NCI-H2029 treated with DMSO at 0.1 percent for 48 hours (cell line): ENCODE measurements at places on chromosomes 16 and 17.

DNA sequence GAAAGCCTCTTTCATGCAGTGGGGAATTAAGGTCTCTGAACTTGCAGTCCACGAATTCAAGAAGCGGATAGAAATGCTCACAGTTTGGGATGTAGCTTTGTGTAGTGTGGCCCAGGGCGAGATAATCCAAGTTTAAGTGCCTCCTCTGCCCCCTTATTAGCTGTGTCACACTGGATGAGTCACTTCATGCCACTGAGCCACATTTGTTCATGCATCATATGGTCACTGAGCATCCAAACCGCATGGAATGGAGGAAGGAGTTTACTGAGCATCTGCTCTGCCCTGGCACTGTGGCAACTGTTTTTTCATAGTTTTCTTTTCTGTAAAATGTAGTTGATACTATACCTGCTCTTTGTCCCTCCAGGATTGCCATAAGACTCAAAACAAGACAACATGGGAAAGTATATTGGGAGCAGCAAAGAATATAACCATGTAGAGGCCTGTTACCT, 15.1 kb upstream of the DHX8 start:
- DNase-seq, result no peak

DNA sequence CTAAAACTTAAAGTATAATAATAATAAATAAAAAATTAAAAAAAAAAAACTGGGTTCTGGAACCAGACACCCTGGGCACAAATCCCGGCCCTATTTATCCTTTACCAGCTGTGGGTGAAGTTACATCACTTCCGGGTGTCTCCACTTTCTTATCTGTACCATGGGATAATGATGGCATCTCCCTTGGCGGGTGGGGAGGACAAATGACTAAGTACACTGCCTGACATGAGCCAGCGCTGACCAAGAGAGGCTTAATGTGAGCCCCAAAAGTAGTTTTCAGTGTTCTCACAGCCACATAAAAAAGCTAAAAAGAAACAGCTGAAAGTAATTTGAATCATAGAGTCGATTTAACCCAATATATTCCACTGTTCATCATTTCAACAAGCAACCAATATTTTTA, 424.9 kb downstream of the SOX9 start:
- DNase-seq, result no peak

GRCh38 chr17:69995476-69995875, 79.5 kb upstream of the KCNJ16 start:
- no peak for DNase-seq

- no peak for DNase-seq
Measured at GRCh38 chr16:27106305-27106704, 39.6 kb downstream of the C16orf82 start.

DNA sequence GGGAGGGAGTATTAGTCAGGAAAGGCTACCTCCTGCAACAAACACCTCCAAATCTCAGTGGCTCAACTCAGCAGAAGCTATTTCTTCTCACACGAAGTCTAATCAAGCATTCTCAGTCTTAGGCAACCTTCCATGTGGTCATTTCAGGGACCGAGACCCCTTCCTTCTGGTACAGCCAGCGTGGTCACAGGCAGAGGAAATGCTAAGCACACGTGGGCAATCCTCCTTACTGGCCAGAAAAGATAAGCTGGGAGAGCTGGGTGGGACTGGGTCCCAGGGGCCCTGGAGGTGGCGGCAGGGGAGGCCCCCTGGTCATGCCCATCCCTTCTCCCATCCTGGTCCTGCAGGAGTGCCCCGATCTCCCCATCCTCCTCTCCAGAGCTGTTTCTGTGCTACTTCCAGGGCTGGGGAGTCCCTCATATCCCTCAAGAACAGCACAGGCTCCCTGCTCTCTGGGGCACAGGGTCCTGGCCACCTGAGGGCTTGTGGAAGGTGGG, 5.7 kb upstream of the CX3CL1 start:
- no peak for DNase-seq

GRCh38 chr17:28136923-28137322, 94.4 kb downstream of the NLK start:
- DNase-seq, result no peak

DNA sequence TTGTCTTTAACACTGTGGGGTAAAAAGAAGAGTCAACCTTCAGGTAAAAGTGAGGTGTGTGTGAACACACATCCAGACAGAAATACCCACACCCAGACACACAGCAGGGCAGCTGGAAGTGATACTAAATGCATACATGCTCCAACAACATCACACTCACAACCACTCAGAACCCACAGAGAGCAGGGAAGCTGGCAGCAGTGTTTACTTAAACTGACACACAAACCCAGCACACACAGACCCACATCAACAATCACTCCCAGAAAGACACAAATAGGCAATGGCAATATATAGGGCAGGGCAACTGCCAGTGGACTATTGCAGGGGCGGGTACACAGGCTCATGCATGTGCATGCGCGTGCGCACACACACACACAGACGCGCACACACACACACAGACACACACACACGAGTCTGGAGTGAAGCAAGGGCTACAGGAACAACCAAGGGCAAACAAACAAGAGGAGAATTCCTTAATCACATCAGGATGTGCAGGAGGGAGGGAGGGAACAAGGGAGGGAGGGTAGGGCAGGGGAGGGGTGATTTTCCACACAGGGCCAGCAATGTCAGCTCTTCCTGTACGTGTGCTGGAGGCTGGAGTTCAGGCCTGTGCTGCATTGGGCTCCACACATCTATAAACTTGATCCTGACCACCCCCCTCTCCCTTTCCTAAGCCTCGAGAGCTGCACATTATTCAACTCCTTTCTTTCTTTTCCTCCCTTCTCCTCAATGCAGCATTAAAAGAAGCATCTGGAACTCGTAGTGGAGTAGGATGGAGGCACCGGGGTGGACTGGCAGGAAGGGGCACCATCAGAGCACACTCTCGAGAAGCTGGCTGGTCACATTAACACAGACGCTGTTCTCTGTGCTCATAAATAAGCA, 30.1 kb downstream of the HIC1 start:
- DNase-seq, result no peak

DNA sequence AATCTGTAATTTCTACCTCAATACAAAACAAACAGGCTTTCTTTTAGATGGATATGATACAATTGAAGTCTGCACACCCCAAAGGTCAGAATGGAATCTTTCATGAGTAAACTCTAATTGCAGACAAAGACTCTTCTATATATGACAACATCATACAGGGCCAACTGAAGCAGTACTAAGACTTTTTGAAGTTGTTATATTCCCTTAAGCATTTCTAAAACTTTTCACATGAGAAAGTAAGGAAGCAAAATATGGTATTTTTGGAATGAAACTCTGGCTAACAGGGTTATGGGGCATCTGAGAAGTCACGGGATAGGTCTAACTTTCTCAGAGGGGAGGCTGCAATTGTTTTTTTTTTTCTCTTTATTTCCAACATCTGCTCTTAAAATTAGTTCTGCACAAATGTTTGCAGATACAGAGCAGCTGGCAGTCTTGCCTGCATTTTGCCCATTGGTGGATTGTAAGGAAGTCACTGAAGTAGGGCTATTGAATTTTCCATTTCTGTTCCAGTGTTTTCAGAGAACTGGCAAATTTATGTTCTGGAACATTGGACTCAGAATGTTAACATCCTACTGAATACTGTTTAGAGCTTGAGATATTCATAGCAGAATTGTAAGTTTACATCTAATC, 59.1 kb downstream of the SSH2 start:
- DNase-seq, result no peak

DNA sequence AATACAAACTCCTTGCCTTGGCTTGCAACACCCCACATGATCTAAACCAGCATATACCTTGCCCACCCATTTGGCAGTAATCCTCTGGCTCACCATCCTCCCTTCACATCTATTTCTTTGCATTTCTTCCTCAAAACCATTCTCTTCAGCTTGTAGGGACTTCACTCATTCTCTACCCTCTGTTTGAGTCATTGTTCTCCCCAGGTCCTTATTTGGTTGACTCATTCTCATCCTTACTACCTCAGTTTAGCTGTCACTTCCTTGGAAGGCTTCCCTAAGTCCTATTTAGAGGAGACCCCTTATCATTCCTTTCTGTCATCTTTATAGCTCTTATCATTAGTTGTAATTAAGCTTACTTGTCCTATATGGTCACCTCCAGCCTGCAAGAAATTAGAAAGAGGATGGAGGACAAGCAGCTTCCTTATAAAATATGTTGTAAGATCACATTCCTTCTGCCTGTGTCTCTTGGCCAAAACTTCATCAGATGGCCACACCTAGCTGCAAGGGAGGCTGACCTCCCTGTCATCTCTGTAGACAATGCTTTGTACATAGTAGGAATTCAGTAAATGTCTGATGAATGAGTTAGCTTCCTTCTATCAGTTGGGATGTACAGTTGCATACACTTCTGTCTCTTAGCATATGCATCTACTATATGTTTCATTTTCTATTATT, 1.7 kb downstream of the TTC19 start:
- DNase-seq, result no peak

DNA sequence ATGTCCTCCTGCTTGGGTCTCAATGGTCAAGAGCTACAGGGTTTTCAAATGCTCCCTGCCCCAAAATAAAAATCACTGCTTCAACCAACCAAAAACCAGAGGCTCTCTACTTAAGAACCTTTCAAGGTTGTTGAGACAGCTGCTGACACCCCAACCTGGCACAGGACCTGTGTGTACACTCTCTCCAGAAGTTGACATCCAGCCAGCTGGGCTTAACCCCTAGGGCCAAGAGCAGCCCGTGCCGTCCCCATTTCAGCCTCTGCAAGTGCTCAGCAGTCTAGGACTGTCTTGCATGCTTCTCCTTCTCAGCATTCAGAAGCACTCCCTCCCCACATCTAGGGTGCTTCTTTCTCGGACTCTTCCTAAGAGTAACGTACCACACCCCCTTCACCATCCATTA, 59.0 kb upstream of the TRAP1 start:
- DNase-seq, result peak; percentile 67

GRCh38 chr16:73049511-73049910, 1.6 kb upstream of the ZFHX3 start:
- no peak for DNase-seq

GRCh38 chr17:39281806-39282205, 56.1 kb upstream of the STAC2 start:
- no peak for DNase-seq

- DNase-seq, result no peak
Measured at GRCh38 chr17:69869667-69870066, 205.4 kb upstream of the KCNJ16 start.

- DNase-seq, result peak; percentile 21
Measured at GRCh38 chr17:75980188-75981018, 1.4 kb downstream of the TEN1 start.

GRCh38 chr17:32813021-32813420, 63.9 kb downstream of the MYO1D start:
- DNase-seq, result no peak

DNA sequence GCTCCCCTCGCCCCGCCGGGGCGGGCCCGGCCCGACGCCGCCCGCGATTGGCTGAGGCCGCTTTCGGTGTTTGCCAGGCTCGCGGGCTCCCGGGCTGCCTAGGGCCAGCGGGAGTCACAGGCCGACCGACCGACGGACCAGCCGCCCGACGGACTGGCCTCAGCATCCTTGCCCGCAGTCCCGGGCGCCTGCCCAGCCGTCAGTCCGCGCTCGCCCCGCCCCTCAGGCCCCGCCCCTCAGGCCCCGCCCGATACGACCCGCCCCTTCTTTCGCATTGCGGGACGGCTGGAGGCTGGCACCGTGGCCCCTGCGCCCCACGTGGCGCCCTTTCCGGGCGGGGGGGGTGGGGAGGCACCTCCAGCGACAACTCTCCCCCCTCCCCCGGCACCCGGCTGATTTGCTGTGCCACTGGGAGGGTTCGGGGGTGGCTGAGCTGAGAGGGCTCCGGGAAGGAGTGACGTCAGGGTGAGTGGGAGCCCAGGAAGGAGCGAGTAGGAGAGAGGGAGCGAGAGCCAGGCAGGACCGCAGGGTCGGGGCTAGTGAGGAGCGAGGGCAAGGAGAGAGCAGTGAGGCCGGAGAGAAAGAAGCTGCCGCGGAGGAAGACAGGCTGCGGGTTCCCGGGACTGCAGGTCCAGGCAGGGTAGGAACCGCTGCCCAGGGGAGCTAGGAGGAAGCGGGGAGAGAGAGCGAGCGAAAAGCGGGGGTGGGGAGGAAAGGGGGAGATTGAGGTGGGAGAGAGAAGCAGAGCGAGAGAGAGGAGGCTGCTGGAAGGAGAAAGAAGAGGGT, at the start of gene ASPHD1:
TSS of gene ASPHD1 (plus strand) at position 387 of the 786 bp plus-strand sequence. CDS start 484 bp downstream, outside the sequence.
- DNase-seq, result peak; percentile 27

GRCh38 chr16:67238806-67239470, 8.3 kb downstream of the FHOD1 start:
- no peak for DNase-seq

DNA sequence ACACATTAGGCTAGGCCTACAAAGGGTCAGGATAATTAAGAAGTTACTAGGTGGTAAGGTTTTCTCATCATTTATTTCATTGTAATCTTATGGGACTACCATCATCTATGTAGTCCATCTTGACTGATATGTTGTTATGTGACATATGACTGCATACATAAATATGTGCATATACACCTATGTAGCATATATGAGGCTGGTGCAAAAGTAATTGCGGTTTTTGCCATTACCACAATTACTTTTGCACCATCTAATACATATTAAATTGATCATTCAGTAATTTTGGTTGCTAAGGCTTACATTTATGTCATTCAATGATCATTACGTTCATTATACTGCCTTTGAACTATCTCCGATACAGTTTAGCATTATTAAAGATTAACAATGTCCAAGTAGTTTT, 167.8 kb upstream of the AXIN2 start:
- DNase-seq, result no peak

GRCh38 chr16:23940111-23940510, 104.3 kb downstream of the PRKCB start:
- DNase-seq, result no peak

DNA sequence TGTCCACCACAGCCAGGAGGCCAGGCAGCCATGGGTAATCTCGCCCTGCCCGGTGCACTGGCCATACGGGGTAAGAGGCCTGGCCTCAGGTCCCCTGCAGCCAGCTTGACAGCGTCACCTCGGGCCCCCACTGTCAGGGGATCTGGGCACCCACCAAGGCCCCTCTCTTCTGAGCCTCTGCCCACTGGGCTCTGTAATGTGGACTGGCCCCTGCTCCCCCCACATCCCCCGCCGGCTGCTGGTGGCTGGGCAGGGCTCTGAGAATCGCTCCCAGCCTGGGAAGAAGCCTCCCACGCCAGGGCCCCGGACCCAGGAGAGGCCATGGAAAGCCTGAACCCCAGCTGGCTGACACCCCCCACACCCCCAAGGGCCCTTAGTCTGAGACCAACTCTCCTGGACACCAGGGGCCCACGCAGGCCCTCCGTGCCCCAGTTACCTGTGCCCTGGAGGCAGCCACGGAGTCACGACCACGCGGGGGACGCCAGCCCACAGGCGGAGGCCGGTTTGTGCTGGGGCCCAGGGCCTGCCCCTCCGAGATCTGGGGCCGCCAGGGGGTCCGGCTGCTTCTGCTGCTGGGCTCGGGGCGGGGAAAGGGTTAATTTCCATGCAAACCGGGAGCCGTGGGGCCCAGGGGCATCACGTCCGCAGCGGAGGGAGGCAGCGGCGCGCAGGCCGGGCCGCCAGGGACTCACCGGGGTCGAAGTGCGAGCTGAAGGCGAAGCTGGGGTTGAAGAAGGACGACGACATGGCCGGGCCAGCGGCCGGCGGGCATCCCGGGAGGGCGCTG, at the start of gene PVALEF:
TSS of gene PVALEF (plus strand) at position 262 of the 787 bp plus-strand sequence. CDS start 15,720 bp downstream, outside the sequence.
- no peak for DNase-seq
